ENCODE measurements at places on chromosomes 3 and 15. TPM values are rescaled to one million over a fixed set of nuclear protein-coding genes. Genes with fewer than 3 reads are reported as not detected.

GRCh38 chr3:158528076-158528674, 42.8 kb upstream of the MLF1 start:
- no peaks in the 10 kb centered on the region for H3K36me3 ChIP-seq
- H3K4me3 ChIP-seq: no peak overlapping the region
- no peak overlapping the region for H3K27ac ChIP-seq
- H3K27me3 ChIP-seq: no peaks in the 10 kb centered on the region
- no peaks in the 10 kb centered on the region for H3K4me1 ChIP-seq

DNA sequence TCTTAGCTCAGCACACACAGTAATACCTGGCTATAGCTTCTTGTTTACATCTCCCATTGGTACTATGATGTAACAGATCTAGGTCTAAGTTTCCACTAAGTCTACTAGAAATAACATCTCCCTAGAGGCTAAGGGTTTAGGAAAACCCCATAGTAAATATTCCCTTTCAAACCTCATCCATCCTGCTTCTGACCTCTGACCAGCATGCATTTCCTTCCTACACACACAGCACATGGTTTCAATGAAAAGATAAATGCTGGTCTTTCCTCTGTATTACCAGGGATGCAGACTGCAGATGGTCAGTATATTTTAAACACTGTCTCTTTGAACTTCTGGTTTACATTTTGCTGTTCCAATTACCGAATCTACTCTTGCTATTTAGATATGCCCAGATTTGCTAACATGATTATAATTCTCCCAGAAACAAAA, 96.6 kb downstream of the EFL1 start:
- no peak for DNase-seq
- H3K36me3 ChIP-seq: peaks cover 7% of the 10 kb centered on the region
- no peak overlapping the region for H3K27ac ChIP-seq
- peaks cover 16% of the 10 kb centered on the region for H3K4me1 ChIP-seq
- H3K27me3 ChIP-seq: no peaks in the 10 kb centered on the region

GRCh38 chr3:112199622-112200316, 66.7 kb upstream of the GCSAM start:
- H3K4me3 ChIP-seq: no peak overlapping the region
- H3K27me3 ChIP-seq: no peaks in the 10 kb centered on the region
- H3K36me3 ChIP-seq: no peaks in the 10 kb centered on the region

GRCh38 chr3:14533457-14533958, 6.6 kb downstream of the GRIP2 start:
- H3K4me1 ChIP-seq: peaks cover 18% of the 10 kb centered on the region
- H3K4me3 ChIP-seq: no peak overlapping the region
- no peaks in the 10 kb centered on the region for H3K36me3 ChIP-seq
- no peak for DNase-seq

DNA sequence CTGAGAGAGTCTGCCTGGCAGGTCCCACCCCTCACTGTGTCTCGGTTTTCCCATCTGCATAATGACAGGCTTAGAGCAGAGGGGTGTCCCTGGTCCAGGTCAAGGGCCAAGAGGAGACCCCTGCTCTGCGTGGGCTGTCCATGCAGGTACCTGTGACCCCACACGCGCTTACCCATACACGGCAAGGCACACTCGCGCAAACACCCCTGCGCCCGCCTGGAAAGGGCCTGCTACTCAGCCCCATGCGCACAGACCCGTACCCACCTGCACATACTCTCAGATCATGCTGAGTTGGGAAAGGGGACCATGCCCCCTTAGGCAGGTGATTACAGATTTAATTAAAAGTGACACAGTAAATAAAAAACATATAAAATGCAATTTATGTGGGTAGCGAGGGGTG, 23.4 kb upstream of the TMEM115 start:
- H3K4me3 ChIP-seq: no peak overlapping the region
- DNase-seq: no peak
- H3K36me3 ChIP-seq: peaks cover 4% of the 10 kb centered on the region

CHRFAM7A gene
- total RNA-seq: 1.9 TPM

ZBBX gene
- 3.2 TPM for total RNA-seq

DNA sequence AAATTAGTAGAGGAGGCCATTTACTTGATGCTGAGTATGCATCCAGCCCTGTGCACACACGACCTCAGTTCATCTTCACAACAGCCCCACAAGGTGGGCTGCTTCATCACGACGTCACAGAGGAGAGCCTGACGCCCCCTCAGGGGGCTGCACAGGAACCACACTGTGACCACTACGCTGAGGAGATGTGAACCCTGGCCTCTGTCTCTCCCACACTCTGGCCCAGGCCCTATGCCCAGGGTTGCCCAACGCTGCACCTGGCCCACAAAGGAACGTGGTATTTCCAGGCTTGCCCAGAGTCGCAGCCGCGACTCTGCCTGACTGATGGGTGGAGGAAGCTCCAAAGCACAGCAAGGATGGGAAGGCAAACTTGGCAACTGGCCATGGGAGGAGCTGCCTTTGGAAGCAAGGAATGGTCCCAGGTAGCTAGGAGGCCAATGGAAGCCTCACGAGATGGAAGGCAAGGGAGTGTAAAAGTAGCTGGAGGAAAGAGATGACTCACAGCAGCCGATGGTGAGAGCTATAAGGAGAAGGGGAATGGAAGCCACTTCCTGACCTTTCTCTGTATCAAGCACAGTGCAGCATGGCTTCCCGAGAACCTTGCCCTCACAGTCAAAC, 226.0 kb downstream of the KLF13 start:
- no peak overlapping the region for H3K4me3 ChIP-seq
- H3K27me3 ChIP-seq: peaks cover 1% of the 10 kb centered on the region
- H3K36me3 ChIP-seq: peaks cover 6% of the 10 kb centered on the region
- H3K4me1 ChIP-seq: no peaks in the 10 kb centered on the region
- DNase-seq: no peak

SLC7A14 gene
- 2.5 TPM for total RNA-seq

DNA sequence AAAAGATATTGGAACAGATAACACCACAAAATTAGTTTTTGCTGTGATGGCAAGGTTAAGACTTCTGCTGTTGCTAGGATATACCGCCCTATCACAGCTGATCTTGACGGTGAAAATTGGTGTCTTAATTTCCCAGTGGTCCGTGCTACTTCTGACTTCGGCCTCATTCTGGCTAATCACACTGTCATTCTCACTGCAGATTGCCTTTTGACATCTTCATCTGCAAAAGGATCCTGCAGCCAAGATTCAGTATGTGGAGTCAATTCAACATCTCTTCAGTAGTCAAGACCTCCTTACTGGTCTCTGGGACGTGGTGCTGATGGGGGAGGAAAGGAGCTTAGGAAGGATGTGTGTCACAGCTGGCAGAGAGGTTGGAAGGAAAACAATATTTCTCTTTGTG, 438.6 kb downstream of the WDR72 start:
- peaks cover 2% of the 10 kb centered on the region for H3K27me3 ChIP-seq
- H3K4me3 ChIP-seq: no peak overlapping the region
- peaks cover 12% of the 10 kb centered on the region for H3K4me1 ChIP-seq
- H3K27ac ChIP-seq: no peak overlapping the region
- DNase-seq: no peak

DNA sequence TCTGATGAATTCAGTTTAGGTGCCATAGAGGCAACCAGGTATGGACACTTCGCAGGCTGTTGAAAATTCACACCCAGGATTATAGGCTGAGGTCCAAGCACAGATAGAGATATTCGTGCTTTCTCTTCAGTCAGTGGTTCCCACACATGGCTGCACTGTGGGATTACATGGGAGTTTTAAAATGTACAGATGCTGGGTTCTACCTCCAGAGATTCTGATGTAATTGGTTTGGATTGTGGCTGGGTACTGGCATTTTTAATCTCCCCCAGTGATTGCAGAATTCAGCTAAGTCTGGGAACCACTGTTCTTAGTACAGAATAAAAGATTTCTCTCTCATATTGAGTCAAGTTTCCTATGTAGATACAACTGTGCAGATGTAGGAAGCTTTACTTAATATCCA, 91.6 kb downstream of the FOXB1 start:
- no peak overlapping the region for H3K4me3 ChIP-seq
- no peak for DNase-seq
- H3K27me3 ChIP-seq: peaks cover 3% of the 10 kb centered on the region
- H3K36me3 ChIP-seq: peaks cover 3% of the 10 kb centered on the region
- no peaks in the 10 kb centered on the region for H3K4me1 ChIP-seq

- no peak overlapping the region for H3K4me3 ChIP-seq
- H3K27me3 ChIP-seq: peaks cover 3% of the 10 kb centered on the region
- H3K36me3 ChIP-seq: no peaks in the 10 kb centered on the region
- peaks cover 46% of the 10 kb centered on the region for H3K4me1 ChIP-seq
- peak; percentile 62 for DNase-seq
These were observed 26.1 kb downstream of the CAPN3 start for GRCh38 chr15:42385206-42385979.

TTC21A gene
- 41.7 TPM for total RNA-seq

AMOTL2 gene
- total RNA-seq: 46.5 TPM

VGLL3 gene
- 0.36 TPM for total RNA-seq

HDC gene
- total RNA-seq: not detected

DNA sequence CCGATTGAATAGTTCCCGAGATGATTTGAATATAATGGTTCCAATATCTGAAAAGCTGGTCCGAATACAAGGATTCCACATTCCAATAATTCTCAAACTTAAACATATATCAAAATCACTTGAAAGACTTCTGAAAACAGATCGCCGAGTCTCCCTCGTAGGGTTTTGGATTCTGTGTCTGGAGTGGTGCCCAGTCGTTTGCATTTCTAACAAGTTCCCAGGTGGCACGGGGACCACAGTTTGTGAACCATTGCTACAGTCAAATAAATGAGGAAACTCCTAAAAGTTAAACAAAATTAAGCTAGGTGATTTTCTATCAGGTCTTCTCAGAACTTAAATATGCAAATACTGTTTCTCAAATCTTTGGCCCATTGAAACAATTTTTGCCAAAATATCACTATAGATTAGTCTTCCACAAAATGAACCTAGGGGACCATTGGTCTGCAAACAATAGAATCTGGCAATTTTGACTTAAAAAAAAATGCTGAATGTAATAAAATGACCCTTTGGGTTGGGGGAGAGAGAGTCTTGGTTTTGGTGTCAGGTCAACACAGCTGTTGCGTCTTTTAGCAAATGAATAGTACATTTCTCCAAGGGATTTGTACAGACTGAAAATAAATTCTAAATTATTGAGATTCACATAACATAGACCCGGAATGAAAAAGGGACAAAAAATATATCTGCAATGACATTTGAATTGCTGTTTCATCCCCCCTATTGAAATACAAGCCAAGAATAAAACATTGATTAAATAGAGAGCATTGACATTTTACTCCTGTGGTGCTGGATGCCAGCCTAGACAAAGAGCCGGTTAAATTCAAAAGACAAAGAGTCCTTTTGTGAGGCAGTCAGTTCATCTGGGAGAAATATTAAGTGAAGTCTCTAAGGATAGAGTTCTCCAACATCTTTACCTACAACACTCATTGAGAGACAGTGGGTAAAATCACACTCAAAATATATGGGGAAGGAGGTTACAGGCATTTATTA, 175.7 kb upstream of the ADAMTS9 start:
- H3K4me3 ChIP-seq: no peak overlapping the region
- peaks cover 12% of the 10 kb centered on the region for H3K4me1 ChIP-seq
- no peaks in the 10 kb centered on the region for H3K36me3 ChIP-seq
- H3K27ac ChIP-seq: no peak overlapping the region
- no peaks in the 10 kb centered on the region for H3K27me3 ChIP-seq

- no peak overlapping the region for H3K27ac ChIP-seq
- H3K36me3 ChIP-seq: no peaks in the 10 kb centered on the region
- H3K27me3 ChIP-seq: no peaks in the 10 kb centered on the region
- H3K4me1 ChIP-seq: peaks cover 6% of the 10 kb centered on the region
- DNase-seq: no peak
These were observed 150.9 kb upstream of the MCTP2 start for GRCh38 chr15:94080416-94080815.

SLCO3A1 gene
- 30.9 TPM for total RNA-seq

- no peak for DNase-seq
- H3K27ac ChIP-seq: no peak overlapping the region
- peaks cover 27% of the 10 kb centered on the region for H3K36me3 ChIP-seq
These were observed 26.3 kb downstream of the TMEM44 start for GRCh38 chr3:194606941-194607340.

DNA sequence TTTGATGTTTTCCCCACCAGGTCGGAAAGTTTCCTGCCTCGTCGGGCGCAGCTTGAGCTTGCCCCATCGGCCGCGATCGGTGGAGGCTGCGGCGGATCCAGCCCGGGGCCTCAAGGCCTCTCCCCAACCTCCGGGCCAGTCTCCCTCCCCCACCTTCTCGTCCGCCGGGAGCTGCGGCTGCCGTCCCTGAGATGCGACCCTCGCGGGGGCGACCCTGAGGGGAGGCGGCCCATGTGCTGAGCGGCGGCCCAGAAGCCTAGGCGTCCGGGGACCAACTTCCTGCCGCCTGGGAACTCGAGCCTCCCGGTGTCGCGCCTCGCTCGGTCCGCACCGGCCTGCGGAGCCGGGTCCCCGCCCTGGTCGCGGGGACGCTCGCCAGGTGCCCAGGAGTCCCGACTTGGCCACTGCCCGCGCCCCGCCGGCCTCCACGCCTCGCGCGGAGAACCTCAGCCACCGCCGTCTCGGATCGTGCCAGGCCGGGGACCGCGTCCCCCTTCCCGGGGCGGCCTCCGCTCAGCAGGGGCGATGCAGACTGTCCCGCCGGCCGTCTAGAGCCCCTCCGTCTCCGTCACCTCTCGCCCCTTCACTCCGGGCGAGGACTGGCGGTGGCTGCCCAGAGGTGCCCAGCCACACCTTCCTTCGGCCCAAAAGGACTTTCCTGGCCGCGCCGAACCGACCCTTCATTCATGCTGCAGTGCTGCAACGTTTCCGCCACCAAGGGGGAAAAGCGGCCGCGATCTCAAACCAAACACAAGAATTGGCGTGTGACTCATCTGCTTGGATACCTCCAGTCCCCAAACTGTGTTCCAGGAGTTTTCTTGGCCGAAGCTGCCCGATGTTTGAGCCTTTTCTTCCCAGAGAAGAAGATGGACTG, 656 bp downstream of the SLMAP start:
- H3K27ac ChIP-seq: peak overlapping the region; percentile 98
- peaks cover 9% of the 10 kb centered on the region for H3K27me3 ChIP-seq
- peak; percentile 51 for DNase-seq
- H3K36me3 ChIP-seq: peaks cover 12% of the 10 kb centered on the region

SNX22 gene
- 0.41 TPM for total RNA-seq

GRCh38 chr3:54897028-54897711, 30.7 kb downstream of the LRTM1 start:
- H3K36me3 ChIP-seq: no peaks in the 10 kb centered on the region
- H3K4me1 ChIP-seq: no peaks in the 10 kb centered on the region
- no peak for DNase-seq
- H3K27me3 ChIP-seq: no peaks in the 10 kb centered on the region
- H3K4me3 ChIP-seq: no peak overlapping the region
- no peak overlapping the region for H3K27ac ChIP-seq

DNA sequence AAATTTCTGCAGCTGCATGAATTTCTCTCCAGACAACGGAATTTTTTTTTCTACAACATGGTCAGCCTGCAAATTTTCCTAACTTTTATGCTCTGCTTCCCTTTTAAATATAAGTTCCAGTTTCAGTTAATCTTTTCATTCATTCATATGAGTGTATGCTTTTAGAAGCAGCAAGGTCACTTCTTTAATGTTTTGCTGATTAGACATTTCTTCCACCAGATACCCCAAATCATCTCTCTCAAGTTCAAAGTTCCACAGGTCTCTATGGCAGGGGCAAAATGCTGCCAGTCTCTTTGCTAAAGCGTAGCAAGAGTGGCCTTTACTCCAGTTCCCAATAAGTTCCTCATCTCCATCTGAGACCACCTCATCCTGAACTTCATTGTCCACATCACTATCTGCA, 205.6 kb upstream of the GRM7 start:
- DNase-seq: no peak
- peaks cover 39% of the 10 kb centered on the region for H3K36me3 ChIP-seq
- H3K27ac ChIP-seq: no peak overlapping the region
- peak overlapping the region; percentile 53 for H3K4me3 ChIP-seq
- H3K4me1 ChIP-seq: no peaks in the 10 kb centered on the region

TMOD2 gene
- total RNA-seq: 118 TPM
